ENCODE measurements at places on chromosomes 4 and X.

GRCh38 chr4:171025776-171026175 is 787.4 kb upstream of the GALNTL6 start:
- DNase-seq, result no peak

GRCh38 chr4:11228530-11228929 is 200.2 kb downstream of the HS3ST1 start:
- DNase-seq, result no peak

- DNase-seq, result no peak
These were observed 39.4 kb downstream of the GSX2 start for GRCh38 chr4:54139332-54139731.

DNA sequence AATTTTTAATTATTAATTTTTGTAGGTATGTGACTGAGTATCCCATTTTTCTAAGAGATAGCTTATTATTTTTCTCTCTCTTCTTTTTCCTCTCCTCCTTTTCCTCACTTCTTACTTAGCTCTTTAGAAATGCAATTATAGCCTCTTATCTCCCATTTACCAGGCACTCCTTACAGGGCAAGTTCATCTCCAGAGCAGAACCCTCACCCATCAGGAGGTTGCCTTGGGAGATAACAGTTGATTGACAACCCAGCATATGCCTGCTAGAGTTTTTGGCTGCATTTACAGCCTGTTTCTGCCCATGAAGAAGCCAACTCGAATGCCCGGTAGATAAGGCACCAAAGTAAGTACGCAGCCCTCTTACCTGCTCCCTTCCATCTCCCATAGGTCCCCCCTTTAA is 572.9 kb upstream of the ZFP42 start:
- DNase-seq, result no peak

DNA sequence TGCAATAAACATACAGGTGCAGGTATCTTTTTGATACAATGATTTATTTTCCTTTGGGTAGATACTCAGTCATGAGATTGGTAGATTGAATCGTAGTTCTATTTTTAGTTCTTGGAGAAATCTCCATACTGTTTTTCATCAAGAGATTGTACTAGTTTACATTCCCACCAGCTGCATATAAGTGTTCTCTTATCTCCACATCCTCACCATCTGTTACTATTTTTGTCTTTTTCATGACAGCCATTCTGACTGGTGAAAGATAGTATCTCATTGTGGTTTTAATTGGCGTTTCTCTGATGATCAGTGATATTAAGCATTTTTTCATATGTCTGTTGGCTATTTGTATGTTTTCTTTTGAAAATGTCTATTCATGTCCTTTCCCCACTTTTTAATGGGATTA is 202.2 kb downstream of the RAPGEF2 start:
- no peak for DNase-seq

GRCh38 chr4:70739496-70740337 is 18.0 kb downstream of the RUFY3 start:
- DNase-seq, result no peak

GRCh38 chrX:147884958-147885357 is 26.8 kb upstream of the FMR1 start:
- DNase-seq, result no peak

DNA sequence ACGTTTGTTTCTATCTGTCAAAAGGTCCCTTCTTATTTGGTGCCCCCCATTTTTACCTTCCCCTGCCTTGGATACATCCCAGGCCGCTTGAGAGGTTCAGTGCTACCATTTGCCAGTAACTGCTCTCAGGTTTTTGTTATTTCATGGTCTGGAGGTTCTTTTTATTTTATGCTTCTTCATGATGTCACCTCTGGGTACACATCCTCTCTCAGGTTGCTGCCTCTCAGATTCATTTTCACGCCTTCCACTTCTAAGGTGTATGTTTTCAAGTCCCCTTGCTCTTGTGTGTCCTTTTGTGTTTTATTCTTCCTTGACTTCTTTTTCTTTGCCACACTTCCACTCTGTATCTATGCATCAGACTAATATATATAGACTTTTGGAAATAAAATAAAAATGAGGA is 640.1 kb upstream of the AADAT start:
- no peak for DNase-seq

GRCh38 chrX:111098874-111099273 is 2.9 kb downstream of the PAK3 start:
- no peak for DNase-seq

DNA sequence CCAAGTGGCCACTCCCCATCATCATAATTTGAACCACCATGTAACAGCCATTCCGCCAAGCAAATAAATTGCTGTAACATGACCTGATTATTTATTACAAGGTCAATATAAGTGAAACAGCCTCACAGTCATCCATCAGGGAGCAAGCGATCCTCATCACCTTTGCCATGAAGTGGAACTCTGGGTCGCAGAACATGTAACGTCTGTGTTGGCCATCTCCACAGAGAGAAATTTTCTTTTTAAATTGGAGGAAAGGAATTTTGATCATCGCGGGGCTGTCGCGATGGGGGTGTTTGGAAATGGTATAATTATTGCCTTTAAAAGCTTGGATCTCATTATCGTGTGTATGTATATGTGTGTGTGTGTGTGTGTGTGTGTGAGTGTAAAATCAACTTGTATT is 90.2 kb downstream of the SHOX start:
- no peak for DNase-seq

DNA sequence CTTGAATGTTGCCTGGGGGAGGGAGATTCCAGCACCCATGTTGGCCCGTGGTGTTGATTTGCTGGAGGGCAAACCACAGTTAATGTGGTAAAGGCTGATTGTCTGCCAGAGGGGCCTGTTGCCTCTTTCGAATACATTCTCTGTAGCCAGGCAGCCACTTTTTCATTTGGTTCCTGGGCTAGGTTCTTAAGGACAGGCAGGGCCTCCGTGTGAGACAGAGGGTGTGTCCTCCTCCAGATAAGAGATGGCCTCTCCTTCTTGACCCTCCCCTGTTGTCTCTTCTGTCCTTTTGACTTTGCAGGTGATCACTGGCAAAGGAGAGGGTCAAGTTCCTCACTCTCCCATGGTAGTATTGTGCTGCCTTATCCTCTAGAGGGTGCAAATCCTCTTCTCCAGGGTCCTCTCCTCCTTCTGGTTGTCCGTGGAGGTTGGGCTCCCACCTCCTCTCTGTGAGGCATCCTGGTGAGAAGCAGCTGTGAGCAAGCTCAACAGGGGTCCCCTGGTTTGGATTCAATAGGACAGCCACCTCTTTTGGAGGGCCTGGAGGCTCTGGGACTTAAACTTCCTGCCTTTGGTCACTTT is 44.9 kb downstream of the ZNF182 start:
- no peak for DNase-seq

- DNase-seq, result no peak
These were observed 47.6 kb downstream of the USP38 start for GRCh38 chr4:143232277-143232676.
